ENCODE measurements at places on chromosomes 12 and 14.

- ATAC-seq: no peak
These were observed 3.6 kb downstream of the IFI27L2 start for GRCh38 chr14:94125659-94126418.

DNA sequence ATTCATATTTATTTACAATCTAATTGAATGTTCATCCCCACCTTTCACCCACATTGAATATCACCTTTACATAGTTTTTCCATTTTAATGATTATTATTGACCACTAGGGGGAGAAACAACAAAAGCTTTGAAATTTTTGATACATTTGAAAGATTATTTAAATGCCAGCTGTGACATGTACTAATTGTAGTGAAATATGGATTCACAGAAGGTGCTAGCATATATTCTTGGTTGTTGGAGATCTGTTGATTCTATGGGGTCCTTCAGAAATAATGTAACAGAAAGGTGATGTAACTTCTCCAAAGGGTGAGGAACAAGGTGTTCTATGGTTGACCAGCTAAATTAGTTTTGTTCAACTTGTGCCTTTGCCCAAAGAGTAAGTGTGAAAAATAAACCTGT lies 22.4 kb upstream of the GPR33 start:
- ATAC-seq: no peak

- ATAC-seq: no peak
These were observed 103.9 kb upstream of the RFLNA start for GRCh38 chr12:124191024-124191359.

DNA sequence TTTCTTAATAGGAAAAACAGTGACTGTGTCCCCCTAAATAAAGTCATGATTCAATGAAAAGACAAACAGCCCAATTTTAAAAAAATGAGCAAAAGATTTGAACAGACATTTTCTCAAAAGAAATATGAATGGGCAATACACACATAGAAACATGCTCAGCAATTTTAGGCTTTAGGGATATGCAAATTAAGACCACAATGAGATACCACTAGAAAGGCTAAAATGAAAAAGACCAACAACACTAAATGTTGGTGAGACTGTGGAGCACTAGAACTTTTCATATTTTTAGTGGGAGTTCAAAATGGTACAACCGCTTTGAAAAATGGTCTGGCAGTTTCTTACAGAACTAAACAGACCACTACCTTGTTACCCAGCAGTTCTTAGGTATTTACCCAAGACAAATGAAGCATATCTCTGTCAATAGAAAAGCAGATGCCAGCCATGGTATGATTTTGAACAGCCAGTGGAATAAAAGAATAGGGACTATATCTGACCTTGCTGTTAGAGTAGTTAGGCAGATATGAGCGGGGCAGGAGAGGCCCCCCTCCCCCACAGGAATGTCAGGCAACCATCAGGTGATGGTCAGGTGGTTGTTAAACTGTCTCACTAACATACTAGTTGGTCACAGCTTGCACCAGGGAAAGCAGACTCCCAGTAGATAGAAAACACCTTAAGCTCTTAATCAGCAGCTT lies 108.8 kb downstream of the PRKCH start:
- ATAC-seq: no peak

DNA sequence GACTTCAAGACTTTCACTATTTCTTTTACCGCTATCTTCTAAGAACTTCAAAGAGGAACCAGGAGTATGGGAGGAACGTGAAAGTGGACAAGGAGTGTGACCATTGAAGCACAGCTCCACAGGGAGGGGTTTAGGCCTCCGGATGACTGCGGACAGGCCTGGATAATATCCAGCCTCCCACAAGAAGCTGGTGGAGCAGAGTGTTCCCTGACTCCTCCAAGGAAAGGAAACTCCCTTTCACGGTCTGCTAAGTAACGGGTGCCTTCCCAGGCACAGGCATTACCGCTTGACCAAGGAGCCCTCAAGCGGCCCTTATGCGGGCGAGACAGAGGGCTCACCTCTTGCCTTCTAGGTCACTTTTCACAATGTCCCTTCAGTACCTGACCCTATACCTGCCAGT lies 267.0 kb downstream of the RPL10L start:
- no peak for ATAC-seq

GRCh38 chr12:40313928-40314327 lies 89.1 kb downstream of the LRRK2 start:
- ATAC-seq: no peak

GRCh38 chr12:94290353-94290752 lies 142.0 kb downstream of the PLXNC1 start:
- ATAC-seq: no peak

- ATAC-seq: no peak
These were observed 5.3 kb downstream of the C2CD5 start for GRCh38 chr12:22539055-22539454.

All from activated CD4-positive, CD25-positive, alpha-beta regulatory T cell treated with anti-CD3 and anti-CD28 coated beads, Interleukin-2, amount 50 U/mL, for 24 hours (primary cell).